ENCODE measurements at places on chromosomes 3 and 15. TPM values are rescaled to one million over a fixed set of nuclear protein-coding genes. Genes with fewer than 3 reads are reported as not detected.

The MST1 gene
- 16.7 TPM for polyA plus RNA-seq

The PRR20G gene
- polyA plus RNA-seq = not detected

The CHL1 gene
- polyA plus RNA-seq = 2.6 TPM

The NR2E3 gene
- polyA plus RNA-seq = 9.0 TPM

The ATP2B2 gene
- polyA plus RNA-seq = 7.1 TPM

The BAHD1 gene
- polyA plus RNA-seq = 24.8 TPM

The LXN gene
- 17.8 TPM for polyA plus RNA-seq

The POU1F1 gene
- not detected for polyA plus RNA-seq

The ITIH4 gene
- polyA plus RNA-seq = 38.3 TPM

The MORC1 gene
- not detected for polyA plus RNA-seq

The EXOSC7 gene
- polyA plus RNA-seq = 42.1 TPM

The VIPR1 gene
- polyA plus RNA-seq = 2.8 TPM

The CACNA2D3 gene
- 2.4 TPM for polyA plus RNA-seq

The KLF15 gene
- 1.6 TPM for polyA plus RNA-seq

The NOX5 gene
- polyA plus RNA-seq = 0.30 TPM

The OR5K2 gene
- not detected for polyA plus RNA-seq

The C3orf22 gene
- polyA plus RNA-seq = not detected

The TERB2 gene
- polyA plus RNA-seq = not detected

The ACKR4 gene
- polyA plus RNA-seq = 0.76 TPM

The PTPRG gene
- 29.4 TPM for polyA plus RNA-seq

The SEMA5B gene
- 23.8 TPM for polyA plus RNA-seq

The GOLGA8R gene
- 8.3 TPM for polyA plus RNA-seq

The A4GNT gene
- not detected for polyA plus RNA-seq

The GOLGA6L7 gene
- polyA plus RNA-seq = not detected

The AHSG gene
- polyA plus RNA-seq = 0.45 TPM

The POMGNT2 gene
- 22.9 TPM for polyA plus RNA-seq

The MESP2 gene
- polyA plus RNA-seq = 0.22 TPM

The BFSP2 gene
- not detected for polyA plus RNA-seq

The CEP97 gene
- polyA plus RNA-seq = 12.4 TPM

The NOP10 gene
- 86.1 TPM for polyA plus RNA-seq

The SATB1 gene
- polyA plus RNA-seq = 44.6 TPM

The SPINK8 gene
- not detected for polyA plus RNA-seq

The NPAP1 gene
- not detected for polyA plus RNA-seq

The NDN gene
- 209 TPM for polyA plus RNA-seq

The DUOX1 gene
- 1.8 TPM for polyA plus RNA-seq

The SUSD5 gene
- 1.2 TPM for polyA plus RNA-seq

The SLC15A2 gene
- polyA plus RNA-seq = 61.8 TPM

The ANKUB1 gene
- polyA plus RNA-seq = not detected

The XYLB gene
- polyA plus RNA-seq = 3.9 TPM

The SCN11A gene
- polyA plus RNA-seq = 4.0 TPM

The SERINC4 gene
- polyA plus RNA-seq = 0.90 TPM

The PRSS50 gene
- not detected for polyA plus RNA-seq

The IL17RB gene
- 3.2 TPM for polyA plus RNA-seq

The PGBD4 gene
- polyA plus RNA-seq = 1.9 TPM

The SLC2A2 gene
- polyA plus RNA-seq = not detected

The FNDC3B gene
- polyA plus RNA-seq = 53.5 TPM

The DGKG gene
- polyA plus RNA-seq = 0.89 TPM

The LRTM1 gene
- 96.0 TPM for polyA plus RNA-seq

The LCTL gene
- 0.13 TPM for polyA plus RNA-seq

The NIPA2 gene
- polyA plus RNA-seq = 34.7 TPM

The PAQR9 gene
- not detected for polyA plus RNA-seq

The NGLY1 gene
- 36.4 TPM for polyA plus RNA-seq
